ENCODE measurements at places on chromosomes 7 and 10. TPM values are rescaled to one million over a fixed set of nuclear protein-coding genes. Genes with fewer than 3 reads are reported as not detected.

LBX1 gene
- polyA plus RNA-seq, result 0.03 TPM

HIP1 gene
- polyA plus RNA-seq, result 35.7 TPM

DLX5 gene
- polyA plus RNA-seq, result 0.19 TPM

MNX1 gene
- not detected for polyA plus RNA-seq

TBC1D12 gene
- polyA plus RNA-seq, result 16.9 TPM

HOXA2 gene
- polyA plus RNA-seq, result 11.1 TPM

SLC16A9 gene
- polyA plus RNA-seq, result 50.2 TPM

VSTM2A gene
- 2.0 TPM for polyA plus RNA-seq

H2BK1 gene
- polyA plus RNA-seq, result not detected

ANXA8L1 gene
- polyA plus RNA-seq, result 0.09 TPM

OIT3 gene
- 4.5 TPM for polyA plus RNA-seq

ZNF804B gene
- polyA plus RNA-seq, result 0.40 TPM

IKZF1 gene
- polyA plus RNA-seq, result 1.1 TPM

PLPP4 gene
- 6.3 TPM for polyA plus RNA-seq

SLC26A3 gene
- polyA plus RNA-seq, result 0.22 TPM

CCL24 gene
- polyA plus RNA-seq, result not detected

TRPV5 gene
- 0.80 TPM for polyA plus RNA-seq

PRPS1L1 gene
- polyA plus RNA-seq, result not detected

PLEKHA1 gene
- polyA plus RNA-seq, result 102 TPM

SLC26A4 gene
- polyA plus RNA-seq, result 1.6 TPM

ANKRD61 gene
- 1.0 TPM for polyA plus RNA-seq

NRCAM gene
- 17.3 TPM for polyA plus RNA-seq

CYP2E1 gene
- 2.3 TPM for polyA plus RNA-seq

CALD1 gene
- polyA plus RNA-seq, result 274 TPM

CLCN1 gene
- polyA plus RNA-seq, result 0.20 TPM

PALS2 gene
- 11.4 TPM for polyA plus RNA-seq

SERPINE1 gene
- polyA plus RNA-seq, result 0.89 TPM

C10orf53 gene
- not detected for polyA plus RNA-seq

NPC1L1 gene
- 3.9 TPM for polyA plus RNA-seq

AP4M1 gene
- 32.4 TPM for polyA plus RNA-seq

NYAP1 gene
- polyA plus RNA-seq, result 2.9 TPM

ABCB1 gene
- 26.8 TPM for polyA plus RNA-seq

GIMAP7 gene
- polyA plus RNA-seq, result 15.7 TPM

CALML5 gene
- polyA plus RNA-seq, result not detected

GPR146 gene
- polyA plus RNA-seq, result 3.2 TPM

CLRN3 gene
- polyA plus RNA-seq, result 19.4 TPM

MYPN gene
- polyA plus RNA-seq, result 0.09 TPM

IDI2 gene
- not detected for polyA plus RNA-seq

TLX1 gene
- not detected for polyA plus RNA-seq

GIMAP6 gene
- polyA plus RNA-seq, result 14.6 TPM

TMEM229A gene
- 0.12 TPM for polyA plus RNA-seq

LRIT2 gene
- polyA plus RNA-seq, result not detected

MOGAT3 gene
- polyA plus RNA-seq, result 0.53 TPM

PTN gene
- 186 TPM for polyA plus RNA-seq

ZP3 gene
- 11.0 TPM for polyA plus RNA-seq

DRGX gene
- not detected for polyA plus RNA-seq

LRRC18 gene
- polyA plus RNA-seq, result not detected

UBTD1 gene
- 9.8 TPM for polyA plus RNA-seq

TWIST1 gene
- polyA plus RNA-seq, result 9.3 TPM
